ENCODE measurements at places on chromosomes 7 and 10.

DNA sequence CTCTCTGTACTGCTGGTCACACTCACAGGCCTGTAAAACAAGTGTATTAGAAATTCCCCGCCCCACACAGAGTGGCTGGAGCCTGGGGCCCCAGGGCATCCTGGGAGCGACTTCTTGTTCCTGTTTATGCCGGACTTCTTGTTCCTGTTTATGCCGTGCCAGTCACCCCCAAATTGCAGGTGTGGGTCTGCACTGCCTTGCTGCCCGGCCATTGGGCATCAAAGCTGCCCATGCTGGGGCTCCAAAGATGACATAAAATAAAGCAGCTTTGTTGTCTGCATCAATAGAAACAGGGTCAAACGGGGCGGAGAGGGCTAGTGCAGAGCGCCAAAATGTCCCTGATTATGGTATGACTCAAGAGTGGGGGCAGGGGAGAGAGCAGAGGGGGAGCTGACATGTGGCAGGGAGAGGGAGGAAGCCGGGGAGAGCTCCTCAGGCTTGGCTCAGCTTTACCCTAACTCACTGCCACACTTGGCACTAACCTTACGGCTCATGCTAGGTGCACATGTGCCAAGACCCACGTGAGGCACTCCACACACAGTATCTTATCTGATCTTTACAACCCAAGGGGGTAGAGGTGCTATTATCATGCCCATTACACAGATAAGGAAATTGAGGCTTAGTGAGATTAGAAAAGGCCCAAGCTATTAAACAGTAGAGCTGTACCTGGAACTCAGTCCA lies 98.4 kb downstream of the PIP4K2A start:
- no peak for DNase-seq

- DNase-seq, result no peak
Observed at GRCh38 chr7:103691291-103691690, 245.3 kb upstream of the SLC26A5 start.

DNA sequence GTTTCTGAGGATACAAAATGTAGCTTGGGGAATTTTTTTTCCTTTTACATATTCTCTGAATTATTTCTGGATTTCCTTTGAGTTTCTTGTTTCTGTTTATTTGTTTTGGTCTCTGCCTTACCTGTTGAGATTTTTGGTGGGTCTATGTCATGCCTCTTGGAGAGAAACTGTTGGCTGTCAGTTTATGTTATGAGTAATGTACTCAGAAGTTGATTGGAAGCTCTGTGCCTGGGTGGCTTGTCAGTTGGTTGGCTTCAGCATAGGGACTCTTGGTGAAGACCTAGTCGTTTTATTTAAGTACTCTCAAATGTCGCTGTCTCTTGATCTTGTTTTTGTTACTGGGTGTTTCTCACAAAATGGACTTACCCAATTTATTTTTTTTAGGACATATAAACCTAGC lies 132.4 kb downstream of the CDK14 start:
- no peak for DNase-seq

- no peak for DNase-seq
Observed at GRCh38 chr10:3761021-3761686, 23.9 kb downstream of the KLF6 start.

DNA sequence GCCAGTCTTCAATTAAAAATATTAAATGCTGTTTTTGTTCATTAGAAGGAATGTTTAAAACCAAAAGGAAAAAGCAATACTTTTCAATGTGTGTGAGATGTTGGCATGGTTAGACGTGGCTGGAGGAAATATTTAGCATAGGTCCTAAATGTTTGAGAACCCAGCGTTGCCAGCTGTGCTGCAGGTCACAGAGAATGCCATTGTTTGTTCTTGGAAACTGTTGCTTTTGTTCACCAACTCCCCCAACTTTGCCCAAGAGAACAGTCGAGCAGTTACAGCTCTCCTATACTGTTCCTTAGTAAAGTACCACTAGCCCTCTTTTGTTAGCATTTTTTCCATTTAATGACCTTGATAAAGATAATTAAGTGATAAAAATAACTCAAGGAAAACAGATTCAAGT lies 44.5 kb upstream of the ELMO1 start:
- DNase-seq, result no peak

DNA sequence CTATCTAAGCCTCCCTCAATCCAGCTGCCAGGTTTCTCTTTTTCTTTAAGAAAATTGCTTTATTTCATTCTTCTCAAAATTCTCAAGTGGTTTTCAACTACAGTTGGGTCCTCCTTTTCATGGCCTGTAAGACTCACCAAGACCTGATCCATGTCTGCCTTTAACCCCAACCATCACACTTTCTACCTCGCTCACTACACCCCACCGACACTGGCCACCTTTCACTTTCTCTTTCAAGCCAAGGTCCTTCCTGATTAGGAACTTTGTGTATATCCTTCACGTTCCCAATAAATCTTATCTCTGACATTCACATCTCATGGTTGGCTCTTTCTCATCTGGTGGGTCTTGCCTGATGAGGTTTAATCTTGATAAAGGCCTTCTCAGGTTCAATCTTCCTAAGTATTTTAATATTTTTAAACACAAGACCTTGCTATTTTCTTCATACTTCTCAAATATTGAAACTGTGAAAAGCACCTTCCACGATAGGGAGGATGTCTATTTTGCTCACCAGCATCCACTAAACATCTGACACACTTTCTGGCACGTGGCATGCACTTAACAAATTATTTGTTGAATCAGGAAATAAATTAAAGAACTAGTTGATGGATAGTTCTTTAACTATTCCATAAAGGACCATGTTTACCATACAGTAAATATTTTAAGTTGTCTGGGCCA lies 624.8 kb downstream of the GRID1 start:
- DNase-seq, result no peak

DNA sequence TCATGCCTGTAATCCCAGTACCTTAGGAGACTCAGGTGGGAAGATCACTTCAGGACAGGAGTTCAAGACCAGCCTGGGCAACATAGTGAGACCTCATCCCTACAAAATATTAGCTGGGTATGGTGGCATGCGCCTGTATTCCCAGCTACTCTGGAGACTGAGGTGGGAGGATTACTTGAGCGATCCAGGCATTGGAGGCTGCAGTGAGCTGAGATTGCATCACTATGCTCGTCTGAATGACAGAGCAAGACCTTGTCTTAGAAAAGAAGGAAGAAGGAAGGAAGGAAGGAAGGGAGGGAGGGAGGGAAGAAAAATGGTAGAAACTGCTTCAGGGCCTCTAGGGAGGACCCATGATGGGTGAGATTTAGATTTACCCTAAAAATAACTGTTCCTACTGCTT lies 112.3 kb downstream of the SPDYE5 start:
- DNase-seq, result no peak

- no peak for DNase-seq
Observed at GRCh38 chr10:43622038-43622437, 15.8 kb downstream of the ZNF485 start.

GRCh38 chr7:85392789-85393188 lies 205.9 kb upstream of the SEMA3D start:
- DNase-seq, result no peak

- no peak for DNase-seq
Observed at GRCh38 chr7:152395112-152395511, 40.7 kb downstream of the KMT2C start.

DNA sequence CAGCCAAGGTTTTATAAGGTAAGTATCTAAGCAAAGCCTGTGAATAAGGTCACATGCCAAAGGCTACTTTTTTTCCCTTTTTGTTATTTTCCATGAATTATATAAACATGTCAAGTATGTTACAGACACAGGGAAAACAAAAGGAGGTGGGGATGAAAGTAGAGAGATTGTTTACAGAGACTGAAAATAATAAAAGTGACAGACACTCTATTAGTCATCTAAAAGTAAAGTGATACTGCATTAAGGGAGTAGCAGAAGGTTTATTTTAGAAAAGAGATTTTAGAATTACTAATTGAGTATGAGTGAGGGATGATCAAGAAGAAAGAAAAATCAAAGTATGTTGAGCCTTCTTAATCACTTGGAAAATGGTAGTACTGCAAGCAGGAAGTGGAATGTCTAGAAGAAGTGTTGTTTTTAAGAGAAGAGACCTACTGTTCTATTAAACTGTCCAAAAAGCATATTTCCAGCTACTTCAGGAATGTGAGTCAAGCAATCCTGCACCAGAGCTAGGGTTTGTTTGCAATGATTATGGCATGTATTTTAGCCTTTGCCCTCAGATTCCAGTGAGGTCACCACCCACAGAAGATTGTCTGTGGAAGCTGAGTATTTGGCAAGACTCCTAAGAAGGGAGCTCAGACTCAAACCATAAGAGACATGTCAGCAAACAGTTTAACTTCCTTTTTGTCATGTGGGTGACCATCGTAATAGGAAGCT lies 177.9 kb upstream of the PLXDC2 start:
- DNase-seq, result no peak

GRCh38 chr10:115092555-115093285 lies 445 bp upstream of the ATRNL1 start:
- peak; percentile 12 for DNase-seq

DNA sequence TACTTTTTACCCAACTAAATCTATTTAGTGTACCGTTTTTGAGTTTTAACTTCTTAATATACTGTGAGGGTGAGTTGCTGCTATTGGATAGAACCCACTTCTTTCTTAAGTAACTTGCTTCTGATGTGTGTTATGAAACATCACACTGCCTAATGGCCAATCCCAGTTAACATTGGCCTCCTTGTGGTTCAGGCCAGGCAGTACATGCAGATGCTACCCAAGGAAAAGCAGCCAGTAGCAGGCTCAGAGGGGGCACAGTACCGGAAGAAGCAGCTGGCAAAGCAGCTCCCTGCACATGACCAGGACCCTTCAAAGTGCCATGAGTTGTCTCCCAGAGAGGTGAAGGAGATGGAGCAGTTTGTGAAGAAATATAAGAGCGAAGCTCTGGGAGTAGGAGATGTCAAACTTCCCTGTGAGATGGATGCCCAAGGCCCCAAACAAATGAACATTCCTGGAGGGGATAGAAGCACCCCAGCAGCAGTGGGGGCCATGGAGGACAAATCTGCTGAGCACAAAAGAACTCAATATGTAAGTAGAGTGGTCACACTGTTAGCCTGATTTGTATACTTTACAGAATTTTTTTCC lies 39.7 kb downstream of the TES start:
- no peak for DNase-seq

DNA sequence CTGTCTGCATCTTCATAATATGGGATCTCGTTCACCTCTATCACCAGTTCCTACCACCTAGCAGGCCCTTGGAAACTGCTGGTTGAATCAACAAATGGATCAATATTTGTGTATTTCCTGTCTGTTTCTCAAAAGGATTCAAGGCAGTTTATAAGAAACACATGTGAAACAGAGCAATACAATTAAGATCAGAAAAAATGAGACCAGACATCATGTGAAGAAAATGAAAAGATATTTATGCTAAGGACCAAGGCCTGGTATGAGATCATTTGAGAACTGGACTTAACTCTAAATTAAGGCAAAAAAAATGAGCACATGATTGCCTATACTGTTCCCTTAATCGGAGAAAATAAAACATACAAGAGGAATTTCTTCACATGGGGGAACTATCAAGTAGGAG lies 589.0 kb downstream of the SUGCT start:
- no peak for DNase-seq

DNA sequence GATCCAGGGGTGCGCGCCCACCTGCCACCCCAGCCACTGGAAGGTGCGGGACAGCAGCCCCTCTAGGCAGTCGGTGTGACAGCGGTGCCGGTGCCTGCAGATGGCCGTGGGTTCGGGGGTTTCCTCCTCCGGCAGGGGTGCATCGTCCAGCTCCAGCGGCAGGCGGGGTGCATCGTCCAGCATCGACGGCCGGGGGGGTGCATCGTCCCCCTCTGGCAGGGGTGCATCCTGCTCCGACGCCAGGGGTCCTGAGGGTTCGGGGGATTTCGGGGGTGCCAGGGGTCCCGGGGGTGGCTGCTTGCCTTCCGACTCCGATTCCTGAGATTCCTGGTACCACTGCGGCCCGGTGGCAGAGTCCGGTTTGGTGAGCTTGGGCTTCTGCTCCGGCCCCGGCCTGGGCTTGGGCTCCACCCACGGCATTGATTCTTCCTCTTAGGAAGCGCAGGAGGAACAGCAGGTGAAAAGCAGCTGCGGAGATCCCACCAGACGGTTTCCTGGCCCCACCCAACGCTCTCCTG lies 90.2 kb upstream of the RAB18 start:
- no peak for DNase-seq

DNA sequence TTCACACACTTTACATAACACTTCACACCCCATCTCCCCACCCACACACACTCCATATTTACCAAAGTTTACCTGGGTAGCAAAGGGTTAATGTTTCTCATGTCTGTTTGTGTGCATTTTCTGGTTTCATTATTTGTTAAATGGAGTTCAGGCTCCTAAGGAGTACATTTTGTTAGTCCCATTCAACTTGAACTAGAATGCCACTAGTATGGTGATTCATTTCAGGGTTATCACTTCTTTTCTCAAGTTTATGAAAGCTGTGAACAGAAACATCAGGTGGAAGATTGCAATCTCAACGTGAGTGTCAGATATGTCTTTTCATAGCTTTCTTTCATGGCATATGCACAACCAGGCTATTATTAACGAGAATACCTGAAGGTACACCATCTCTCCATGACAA lies 1027.5 kb downstream of the GATA3 start:
- no peak for DNase-seq

- no peak for DNase-seq
Observed at GRCh38 chr7:123935436-123936381, 10.7 kb downstream of the SPAM1 start.

GRCh38 chr7:16838386-16838785 lies 33.6 kb upstream of the AGR2 start:
- no peak for DNase-seq

GRCh38 chr7:48473205-48473865 lies 302.1 kb downstream of the ABCA13 start:
- no peak for DNase-seq
